MG63 (cell line): ENCODE measurements at places on chromosomes 2 and 18.
A peak's percentile ranks its signal among the peaks of the same experiment; 100 is the strongest.

- DNase-seq, result no peak
Measured at GRCh38 chr2:21599417-21599816, 475.6 kb downstream of the TDRD15 start.

DNA sequence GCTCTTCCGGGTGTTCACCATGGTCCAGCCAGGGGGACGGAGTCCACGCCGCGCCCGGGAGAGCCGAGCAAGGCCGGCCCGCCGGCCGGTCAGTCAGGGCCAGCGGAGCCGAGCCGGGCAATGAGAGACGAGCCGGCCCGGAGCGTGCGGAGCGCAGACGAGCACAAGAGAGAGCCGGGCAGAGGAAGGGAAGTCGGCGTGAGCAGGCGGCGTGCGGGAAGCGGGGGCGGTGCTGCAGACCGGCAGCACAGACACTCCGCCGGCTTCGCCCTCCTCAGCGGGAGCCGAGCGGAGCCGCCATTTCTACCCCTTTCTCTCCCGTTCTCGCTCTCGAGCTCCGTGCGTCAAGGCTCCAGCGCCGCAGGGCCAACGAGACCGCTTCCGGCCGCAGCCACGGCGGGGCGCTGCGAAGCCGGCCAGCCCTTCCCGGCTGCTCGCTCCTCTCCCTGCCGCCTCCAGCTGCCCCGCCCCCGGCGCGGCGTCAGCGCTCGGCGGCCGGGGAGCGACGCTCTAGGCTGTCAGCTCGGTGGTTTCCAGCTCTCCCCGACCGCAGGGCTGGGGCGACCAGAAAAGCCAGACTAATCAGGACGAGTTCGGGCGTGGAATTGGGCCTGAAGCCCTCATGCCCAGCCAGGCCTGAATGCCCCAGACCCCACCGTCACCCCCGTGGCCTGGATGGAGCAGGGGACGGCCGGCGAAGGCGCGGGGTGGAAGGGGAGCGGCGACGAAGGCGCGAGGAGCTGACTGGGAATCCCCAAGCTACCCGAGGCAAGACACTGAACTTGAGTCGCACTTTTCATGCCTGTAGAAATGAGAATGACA lies at the start of gene ATAD2B:
TSS of gene ATAD2B (minus strand) at position 374 of the 822 bp plus-strand sequence. CDS start at position 21, 353 bp downstream.
- peak; percentile 92 for DNase-seq

- DNase-seq, result peak; percentile 20
Measured at GRCh38 chr2:71530641-71531332, 77.4 kb downstream of the DYSF start.

DNA sequence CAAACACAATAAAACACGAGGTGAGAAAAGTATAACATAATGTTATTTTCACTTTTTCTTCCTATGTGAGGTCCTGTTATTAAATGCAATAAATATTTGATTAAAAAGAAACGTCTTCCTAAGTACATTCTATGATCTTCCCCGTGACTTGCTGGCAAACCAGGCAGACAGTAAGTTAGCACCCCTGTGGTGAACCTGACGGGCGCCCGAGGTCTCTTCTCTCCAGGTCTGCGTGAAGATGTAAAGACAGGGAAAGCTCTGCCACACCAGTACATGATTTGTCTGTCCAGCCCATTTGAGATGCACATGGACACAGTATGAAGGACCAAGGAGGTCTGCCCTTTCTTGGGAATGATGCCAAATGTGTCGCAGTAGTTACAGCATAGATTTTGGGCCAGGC lies 57.6 kb downstream of the PTH2R start:
- DNase-seq, result no peak

GRCh38 chr2:231297108-231297908 lies 98.2 kb upstream of the B3GNT7 start:
- peak; percentile 40 for DNase-seq

DNA sequence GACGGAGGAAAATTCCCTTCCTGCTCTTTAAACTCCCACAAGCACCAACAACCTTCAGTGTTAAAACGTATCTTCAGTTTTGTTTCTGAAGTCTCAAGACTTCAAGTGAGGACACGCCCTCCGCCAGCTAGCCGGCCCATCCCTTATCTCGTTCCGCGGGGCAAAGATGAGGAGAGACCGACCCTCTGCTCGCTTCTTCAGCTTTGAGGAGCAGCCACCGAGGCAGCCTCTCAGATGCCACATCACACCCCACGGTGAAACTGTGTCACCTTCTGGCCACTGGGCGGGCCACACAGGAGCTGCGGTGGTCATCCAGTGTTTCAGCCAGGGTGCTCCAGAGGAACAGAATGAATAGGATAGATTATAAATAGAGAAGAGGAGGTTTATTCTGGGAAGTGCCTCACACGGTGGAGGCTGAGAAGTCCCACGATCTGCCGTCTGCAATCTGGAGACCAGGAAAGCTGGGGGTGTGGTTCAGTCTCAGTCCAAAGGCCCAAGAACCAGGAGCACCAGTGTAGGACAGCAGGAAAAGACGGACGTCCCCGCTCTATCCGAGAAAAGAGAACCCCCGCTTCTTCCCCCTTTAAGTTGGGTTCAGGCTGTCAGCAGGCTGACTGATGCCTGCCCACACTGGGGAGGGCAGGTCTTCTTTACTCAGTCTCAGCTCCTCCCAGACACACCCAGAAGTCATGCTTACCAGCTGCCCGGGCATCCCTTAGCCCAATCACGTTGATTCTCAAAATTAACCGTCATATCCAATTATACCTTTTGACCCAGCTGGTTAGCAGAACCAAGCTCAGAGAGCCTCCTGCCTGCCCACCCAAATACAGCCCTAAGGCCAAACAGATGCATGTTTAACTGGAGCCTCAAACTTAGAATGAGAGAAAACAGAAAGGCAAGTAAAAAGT lies 399.7 kb upstream of the ID2 start:
- DNase-seq, result no peak

- no peak for DNase-seq
Measured at GRCh38 chr2:13745330-13745729, 887.2 kb upstream of the LRATD1 start.

- DNase-seq, result peak; percentile 13
Measured at GRCh38 chr2:110678457-110679336, 834 bp upstream of the BUB1 start.

- no peak for DNase-seq
Measured at GRCh38 chr18:34522603-34523002, 187.5 kb upstream of the DTNA start.

DNA sequence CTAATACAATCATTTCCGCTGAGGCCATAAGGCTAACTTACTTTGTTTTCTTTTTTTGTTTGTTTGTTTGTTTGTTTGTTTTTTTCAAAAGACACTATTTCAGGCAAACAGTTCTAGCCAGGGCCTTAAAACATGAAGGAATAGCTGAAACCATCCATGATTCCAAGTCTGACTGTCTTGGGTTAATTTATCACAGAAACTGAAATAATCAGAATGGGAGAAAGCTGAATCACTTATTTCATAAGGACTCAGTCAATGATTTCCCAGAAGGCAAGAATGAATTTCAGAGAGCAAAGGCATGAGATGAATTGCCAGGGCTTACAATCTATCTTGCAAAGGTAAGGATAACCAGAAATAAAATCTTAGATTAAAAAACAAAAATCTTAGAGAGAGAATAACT lies 1315.1 kb downstream of the SUCLG1 start:
- no peak for DNase-seq

GRCh38 chr18:45838302-45839070 lies 13.0 kb downstream of the SIGLEC15 start:
- no peak for DNase-seq
